SHP77 (cell line): ENCODE measurements at places on chromosomes 1 and 21.

DNA sequence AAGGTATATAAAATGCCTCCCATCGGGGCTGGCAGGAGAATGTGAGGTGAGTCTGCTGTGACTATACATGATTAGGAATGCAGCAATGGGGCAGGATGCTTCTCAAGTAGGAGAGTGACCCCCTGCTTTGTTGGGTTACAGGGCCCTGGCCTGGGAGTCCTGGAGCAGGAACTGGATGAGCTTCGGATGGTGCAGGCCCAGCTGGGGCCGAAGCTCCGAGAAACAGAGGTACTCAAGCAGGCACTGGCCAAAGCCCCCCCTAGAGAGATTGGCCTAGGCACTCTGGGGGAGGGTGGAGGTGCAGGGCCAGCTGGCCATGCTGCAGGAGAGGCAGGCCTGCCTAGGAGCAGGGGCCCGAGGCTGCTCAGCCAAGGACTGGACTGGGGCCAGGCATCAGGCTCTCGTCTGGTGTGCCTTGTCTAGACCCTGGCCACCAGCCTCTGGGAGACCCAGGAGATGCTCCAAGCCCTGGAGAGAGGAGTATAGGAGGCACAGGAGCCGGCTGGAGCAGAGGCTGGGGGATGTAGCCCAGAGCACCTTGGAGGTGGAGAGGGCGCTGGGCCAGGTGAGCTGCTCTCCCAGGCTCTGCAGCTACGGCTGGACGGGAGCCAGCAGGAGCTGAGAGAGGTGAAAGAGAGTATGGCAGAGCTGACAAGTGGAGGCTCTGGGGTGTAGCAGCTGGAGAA, 32.8 kb upstream of the PKP1 start:
- no peak for DNase-seq

DNA sequence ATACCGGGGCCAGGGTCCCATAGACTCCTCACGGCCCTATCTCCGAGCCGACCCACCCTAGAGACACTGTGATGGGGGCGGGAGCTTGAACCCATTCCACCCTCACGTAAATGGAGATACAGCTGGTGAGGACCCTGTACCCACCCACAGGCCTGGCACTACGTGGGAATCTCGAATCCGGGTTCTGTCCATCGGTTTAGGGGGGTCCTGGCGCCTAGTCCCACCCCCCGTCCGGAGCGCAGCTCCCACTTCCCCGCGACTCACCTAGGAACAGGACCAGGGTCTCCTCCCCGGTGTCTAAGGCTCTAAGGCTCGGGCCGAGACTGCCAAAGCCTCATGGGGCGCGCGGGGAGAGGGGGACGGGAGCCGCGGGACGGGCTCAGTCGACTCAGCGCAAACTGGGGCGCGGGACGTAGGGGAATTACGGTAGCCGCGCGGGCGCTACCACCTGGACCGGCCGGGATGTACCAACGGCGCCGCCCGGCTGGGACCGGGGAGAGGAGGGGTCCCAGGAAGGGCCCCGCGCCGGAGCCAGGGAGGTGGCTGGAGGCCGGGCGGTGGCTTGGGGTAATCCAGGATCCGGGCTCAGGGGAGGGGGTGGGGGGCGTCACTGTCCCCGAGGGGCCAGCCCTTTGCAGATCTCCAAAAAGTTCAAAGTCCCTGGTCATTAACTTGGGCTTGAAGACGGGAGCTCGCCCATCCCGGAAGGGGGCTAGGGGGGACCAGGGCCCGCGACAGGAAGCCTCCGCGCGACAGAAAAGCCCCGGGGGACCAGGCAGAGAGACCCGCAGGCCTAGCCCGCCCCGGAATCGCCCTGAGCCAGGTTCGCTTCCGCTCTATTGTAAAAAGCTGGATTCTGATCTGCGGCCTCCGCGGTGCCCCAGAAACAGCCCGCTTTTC, 1.0 kb downstream of the PLEKHG5 start:
- DNase-seq: peak; percentile 48

DNA sequence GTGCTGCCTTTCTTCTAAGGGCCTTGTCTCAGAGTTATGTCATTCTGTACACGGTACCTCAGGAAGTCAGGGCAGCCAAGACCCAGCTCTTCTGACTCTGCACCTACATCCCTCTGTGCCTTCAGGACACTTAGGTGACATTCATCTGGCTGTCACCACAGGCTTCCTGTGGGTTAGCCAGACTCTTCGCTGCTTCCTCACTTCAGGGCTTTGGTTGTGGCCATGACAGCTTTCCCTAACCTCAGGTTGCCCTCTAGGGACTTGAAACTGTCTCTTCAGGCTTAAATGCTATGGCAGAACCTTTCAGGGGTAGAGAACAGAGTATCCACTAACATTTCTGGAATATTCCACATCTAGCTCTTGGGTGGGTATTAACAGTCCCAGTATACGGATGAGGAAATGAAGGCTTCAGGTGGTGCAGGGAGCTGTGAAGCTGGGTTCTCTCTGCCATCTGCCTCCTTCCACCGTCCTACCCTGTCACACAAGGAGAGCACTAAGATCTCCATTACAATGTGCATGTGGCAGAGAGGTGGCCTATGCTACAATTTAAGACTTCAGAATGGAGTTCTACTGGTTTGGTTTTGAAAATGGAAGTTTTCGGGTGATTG, 9.9 kb downstream of the TSSK3 start:
- DNase-seq: no peak

DNA sequence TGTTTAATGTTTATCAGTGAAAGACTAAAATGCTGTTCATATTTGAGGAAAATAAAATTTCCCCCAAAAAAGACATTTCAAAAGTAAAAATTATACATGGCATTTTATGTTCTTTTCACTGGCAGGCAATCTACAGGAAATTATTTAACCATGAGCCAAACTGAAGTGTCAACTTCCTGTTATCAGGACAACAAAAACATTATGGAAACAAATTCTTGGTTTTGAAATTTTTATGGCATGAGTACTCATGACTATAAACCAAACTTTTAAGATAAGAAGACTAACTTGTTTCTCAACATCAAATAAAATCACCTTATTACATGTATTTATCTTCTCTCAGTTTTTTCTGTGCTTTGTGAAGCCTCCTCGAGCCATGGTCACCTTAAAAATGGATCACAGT, 698.6 kb downstream of the LTN1 start:
- no peak for DNase-seq

DNA sequence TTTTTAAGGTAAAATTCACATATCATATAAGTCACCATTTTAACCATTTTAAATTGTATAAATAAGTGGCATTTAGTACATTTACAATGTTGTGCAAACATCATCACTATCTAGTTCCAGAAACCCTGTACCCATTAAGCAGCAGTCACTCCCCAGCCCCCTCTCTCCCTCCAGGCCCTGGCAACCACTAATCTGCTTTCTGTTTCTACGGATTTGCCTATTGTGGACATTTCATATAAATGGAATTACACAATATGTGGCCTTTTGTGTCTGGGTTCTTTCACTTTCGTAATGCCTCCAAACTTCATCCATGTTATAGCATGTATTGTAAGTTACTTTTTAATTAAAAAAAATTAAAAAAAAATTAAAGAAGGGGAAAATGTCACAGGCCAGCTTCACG, 58.0 kb upstream of the RAB3GAP2 start:
- no peak for DNase-seq

DNA sequence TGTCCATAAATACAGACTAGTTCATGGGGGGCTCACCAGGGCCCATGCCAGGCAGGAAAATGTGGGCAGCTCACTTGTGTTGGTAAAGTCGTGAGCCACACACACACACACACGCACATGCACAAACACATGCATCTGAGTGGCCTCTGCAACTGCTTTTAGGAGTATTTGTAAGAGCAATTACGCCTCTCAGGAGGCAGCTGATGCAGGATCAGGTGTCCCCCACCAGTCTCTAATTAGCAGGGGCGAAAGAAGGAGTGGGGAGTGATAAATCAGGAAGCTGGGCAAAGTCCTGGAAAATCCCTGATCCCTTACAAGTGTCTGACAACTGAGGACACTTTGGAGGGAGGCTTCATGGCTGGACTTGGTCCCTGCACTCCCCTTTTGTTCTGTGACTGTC, 5.7 kb upstream of the IVL start:
- DNase-seq: no peak

- no peak for DNase-seq
These were observed 14.4 kb upstream of the XCL1 start for GRCh38 chr1:168561989-168562388.

DNA sequence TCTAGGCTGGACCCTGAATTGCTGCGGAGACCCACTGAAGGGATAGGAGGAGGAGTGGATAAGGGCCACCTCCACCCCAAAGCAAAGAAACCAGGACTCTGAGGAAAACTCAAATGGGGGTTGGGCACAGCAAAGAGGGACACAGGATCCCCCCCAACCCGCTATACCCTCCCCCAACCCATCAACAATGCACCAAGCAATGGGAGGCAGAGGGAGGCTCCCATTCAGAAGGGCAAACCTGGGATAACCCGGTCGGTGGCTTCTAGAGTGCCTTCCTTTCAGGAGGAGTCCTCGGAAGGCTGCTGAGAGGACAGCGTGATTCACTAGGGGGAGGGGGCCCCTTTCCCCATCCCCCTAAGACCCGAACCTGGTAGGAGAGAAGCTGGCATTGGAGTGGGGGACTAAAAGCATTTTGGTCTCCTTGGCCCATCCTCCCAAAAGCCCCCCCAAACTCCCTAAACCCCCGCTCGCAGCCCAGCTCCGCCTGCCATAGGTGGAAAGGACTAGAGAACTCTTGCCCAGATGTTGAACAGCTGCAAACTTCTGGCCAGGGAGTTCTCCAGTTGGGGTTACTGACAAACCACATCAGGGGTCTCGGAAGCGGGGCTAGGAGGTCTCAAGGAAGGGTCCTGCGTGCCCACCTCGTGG, 1.3 kb downstream of the MEF2D start:
- no peak for DNase-seq

DNA sequence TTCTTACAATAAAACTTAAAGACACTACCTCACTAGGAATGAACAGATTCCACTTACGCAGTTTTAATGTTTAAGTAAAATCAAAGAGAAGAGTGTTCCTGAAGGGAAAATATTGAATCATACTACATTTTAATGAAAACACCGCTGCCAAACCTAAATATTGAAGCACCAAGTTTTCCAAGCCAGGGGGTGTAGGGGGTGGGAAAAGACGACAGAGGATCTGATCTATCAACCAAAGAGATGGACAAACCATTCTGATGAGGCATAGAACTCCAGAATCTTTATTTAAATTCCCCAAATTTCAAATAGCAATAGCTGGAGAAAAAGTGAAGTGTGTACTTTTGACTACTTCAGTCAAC, 1.2 kb downstream of the ELK4 start:
- DNase-seq: no peak

GRCh38 chr1:185483664-185484450, 166.8 kb upstream of the IVNS1ABP start:
- no peak for DNase-seq

- DNase-seq: no peak
These were observed 183.9 kb downstream of the TOMM20 start for GRCh38 chr1:234944439-234945344.

- no peak for DNase-seq
These were observed 49.9 kb upstream of the HAO2 start for GRCh38 chr1:119318466-119319309.

DNA sequence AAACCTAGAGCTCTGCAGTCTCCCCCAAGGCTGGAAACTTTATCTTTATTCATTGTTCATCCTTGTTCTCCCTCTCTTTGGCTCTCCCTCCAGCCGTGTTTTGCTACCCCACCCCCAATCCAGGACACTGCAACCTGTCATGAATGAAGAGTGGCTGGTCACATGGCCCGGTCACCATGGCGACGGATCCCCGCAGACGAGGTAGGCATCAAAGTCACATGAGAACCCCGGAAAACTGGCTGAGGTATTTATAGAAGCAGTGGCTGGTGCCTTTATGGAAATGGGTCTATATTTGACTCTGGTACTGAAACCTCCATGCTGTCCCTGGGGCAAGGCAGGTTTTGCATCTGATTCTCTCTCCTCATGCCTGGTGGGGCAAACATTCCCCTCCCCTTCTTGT, 13.4 kb upstream of the SLC6A17 start:
- DNase-seq: peak; percentile 90

- DNase-seq: no peak
These were observed at the start of gene LDLRAD2 for GRCh38 chr1:21811875-21812305. Gene LDLRAD2 (plus strand): TSS chr1:21812265. CDS start chr1:21812452, 187 bp downstream.

DNA sequence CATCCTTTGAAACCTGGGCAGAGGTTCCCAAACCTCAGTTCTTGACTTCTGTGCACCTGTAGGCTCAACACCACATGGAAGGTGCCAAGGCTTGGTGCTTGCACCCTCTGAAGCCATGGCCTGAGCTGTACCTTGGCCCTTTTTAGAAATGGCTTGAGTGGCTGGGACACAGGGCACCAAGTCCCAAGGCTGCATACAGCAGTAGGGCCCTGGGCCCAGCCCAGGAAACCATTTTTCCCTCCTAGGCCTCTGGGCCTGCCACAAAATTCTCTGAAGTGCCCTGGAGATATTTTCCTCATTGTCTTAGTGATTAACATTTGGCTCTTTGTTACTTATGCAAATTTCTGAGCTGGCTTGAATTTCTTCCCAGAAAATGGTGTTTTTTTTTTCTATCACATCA, 65.6 kb upstream of the ACTRT2 start:
- DNase-seq: no peak

DNA sequence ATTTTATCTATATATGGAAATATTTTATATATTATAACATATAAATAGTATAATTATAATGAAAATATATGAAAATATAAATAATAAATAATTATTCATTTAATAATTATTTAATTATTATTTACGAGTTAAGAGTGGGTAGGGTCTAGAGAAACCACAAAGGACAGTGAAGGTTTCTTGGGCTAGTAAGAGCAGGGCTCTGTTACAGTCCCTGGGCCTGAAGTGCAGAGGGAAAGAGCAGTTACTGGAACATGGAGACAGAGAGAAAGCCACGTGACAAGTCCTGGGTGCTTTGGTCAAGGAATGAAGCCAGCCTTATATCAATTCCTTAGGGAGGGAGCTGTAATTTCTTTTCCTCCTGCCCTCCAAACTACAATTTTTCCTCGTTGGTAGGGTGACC, 117.2 kb upstream of the OLIG2 start:
- no peak for DNase-seq

- DNase-seq: no peak
These were observed 618 bp downstream of the JAM2 start for GRCh38 chr21:25639551-25640201.
